ENCODE measurements at places on chromosomes 13 and 19. TPM values are rescaled to one million over a fixed set of nuclear protein-coding genes. Genes with fewer than 3 reads are reported as not detected.

TSKS gene
- total RNA-seq, result not detected

ECSIT gene
- 42.4 TPM for total RNA-seq

ZNF667 gene
- not detected for total RNA-seq

NANOS2 gene
- not detected for total RNA-seq

ACER1 gene
- not detected for total RNA-seq

CTXN1 gene
- total RNA-seq, result 71.2 TPM

ZNF234 gene
- 6.0 TPM for total RNA-seq

SERPINE3 gene
- not detected for total RNA-seq

SLAIN1 gene
- 2.3 TPM for total RNA-seq

C19orf85 gene
- total RNA-seq, result 0.73 TPM

FUT3 gene
- total RNA-seq, result 28.5 TPM

LILRA1 gene
- not detected for total RNA-seq

PLPPR3 gene
- 0.81 TPM for total RNA-seq

GRCh38 chr13:31011901-31012654, 79.6 kb downstream of the TEX26 start:
- DNase-seq, result peak; percentile 8

DNA sequence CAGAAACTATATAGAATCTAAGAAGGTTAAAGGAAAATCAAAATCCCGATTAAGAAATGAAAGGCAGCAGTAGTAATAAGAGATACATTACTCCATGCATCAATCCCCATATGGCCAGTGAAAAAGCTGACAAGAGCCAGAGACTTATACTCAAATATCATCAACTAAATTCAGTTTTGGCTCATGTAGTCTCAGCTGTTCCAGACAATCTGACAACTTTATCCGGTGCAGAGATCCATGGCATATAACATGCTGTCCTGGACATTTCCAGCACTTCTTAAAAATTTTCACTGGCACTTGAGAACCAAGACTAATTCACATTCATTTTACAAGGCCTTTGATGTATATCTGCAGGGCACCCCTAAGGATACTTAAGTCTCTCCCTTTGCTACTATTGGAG, 255.7 kb upstream of the KLHL1 start:
- DNase-seq, result no peak

DNA sequence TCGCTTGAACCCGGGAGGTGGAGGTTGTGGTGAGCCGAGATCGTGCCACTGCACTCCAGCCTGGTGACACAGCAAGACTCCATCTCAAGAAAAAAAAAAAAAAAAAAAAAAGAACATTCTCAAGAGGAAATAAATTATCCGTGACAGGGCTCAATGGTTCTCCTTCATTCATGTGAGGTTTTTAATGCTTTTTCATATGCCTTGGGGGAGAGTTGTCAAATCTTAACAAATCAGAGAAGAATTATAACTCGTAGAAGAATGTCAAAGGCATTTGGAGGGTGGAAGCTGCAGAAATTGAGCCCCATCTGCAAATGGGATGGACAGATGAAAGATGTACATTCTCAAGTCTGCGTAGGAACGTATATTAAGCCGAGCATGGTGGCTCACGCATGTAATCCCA, 34.9 kb upstream of the HOMER3 start:
- no peak for DNase-seq

DNA sequence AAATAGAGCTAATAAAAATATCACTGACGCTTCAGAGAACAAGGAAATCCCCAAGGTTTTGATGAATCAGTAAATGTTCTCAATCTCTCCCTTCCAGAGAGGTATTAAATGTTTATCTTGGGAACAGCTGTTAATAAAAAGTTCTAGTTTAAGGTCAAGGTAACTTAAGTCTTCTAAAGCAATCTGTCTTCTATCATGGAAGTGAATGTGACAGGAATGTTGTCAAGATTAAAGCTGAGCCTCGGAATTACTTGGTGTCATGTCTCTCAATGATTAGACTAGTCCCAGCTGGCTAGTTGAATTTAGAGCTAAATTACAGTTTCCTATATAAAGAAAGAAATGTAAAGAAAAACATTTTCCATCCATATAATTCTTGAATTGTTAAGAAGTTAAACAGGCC, 23.4 kb downstream of the ESD start:
- no peak for DNase-seq

DNA sequence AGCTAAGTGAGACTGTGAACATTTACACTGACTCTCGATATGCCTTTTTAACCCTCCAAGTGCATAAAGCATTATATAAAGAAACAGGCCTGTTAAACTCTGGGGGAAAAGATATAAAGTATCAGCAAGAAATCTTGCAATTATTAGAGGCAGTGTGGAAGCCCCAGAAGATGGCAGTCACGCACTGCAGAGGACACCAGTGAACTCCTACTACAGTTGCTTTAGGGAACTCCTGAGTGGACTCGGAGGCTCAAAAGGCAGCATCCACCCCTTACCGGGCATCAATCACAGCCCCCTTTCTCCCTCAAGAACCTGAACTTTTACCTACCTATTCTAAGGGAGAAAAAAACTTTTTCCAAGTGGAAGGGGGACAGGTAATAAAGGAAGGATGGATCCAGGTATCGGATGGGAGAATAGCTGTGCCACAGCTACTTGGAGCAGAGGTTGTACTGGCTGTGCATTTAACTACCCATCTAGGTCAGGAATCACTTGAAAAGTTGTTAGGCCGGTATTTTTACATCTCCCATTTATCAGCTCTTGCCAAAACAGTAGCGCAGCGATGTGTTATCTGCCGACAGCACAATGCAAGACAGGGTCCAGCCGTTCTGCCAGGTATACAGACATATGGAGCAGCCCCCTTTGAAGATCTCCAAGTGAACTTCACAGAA, 80.1 kb downstream of the ZNF486 start:
- DNase-seq, result peak; percentile 2

DNA sequence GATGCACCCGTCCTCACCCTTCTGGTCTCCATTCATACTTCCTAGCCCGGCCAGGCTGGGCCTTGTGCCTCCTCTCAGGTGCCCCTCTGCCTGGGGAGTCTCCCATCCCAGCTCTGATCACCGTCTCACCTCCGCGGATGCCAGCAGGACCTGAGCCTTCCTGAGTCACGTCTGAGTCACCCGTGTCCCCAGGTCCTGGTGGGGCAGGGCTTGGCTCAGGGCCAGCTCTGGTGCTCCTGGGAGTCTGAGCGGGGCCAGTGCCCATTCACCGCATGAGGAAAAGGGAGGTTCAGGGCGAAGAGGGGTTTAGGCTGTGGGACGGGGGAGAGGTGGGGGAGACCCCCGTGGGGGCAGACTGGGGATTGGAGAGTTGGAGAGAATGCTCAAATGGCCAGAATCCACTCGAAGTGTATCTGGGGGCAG, 593 bp downstream of the ATP8B3 start:
- peak; percentile 85 for DNase-seq

GRCh38 chr13:20177049-20177831, 15.5 kb downstream of the GJB2 start:
- no peak for DNase-seq

- DNase-seq, result no peak
Observed at GRCh38 chr19:58117841-58118575, 20.0 kb upstream of the ZSCAN18 start.

- no peak for DNase-seq
Observed at GRCh38 chr13:45482571-45483173, 17.9 kb downstream of the COG3 start.

GRCh38 chr19:57812226-57812625, 2.5 kb downstream of the ZNF552 start:
- no peak for DNase-seq

DNA sequence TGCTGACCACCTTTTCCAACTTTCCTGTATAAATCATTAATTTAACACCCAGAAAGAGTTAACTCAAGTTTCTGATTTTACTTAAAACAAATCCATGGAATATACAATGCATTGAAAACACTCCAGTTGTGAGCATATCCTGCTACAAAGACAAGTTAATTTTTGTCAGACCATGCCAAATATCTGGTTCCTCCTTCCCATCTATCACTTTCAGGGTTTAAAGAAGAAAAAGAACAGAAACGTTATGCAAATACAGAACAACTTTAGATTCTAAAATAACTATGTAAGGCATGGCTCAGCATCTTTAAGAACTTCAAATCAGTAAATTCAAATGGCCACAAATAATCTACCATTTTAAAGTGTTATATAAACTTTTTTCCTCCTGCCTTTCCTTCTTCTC, 14.9 kb downstream of the MRPS31 start:
- no peak for DNase-seq

DNA sequence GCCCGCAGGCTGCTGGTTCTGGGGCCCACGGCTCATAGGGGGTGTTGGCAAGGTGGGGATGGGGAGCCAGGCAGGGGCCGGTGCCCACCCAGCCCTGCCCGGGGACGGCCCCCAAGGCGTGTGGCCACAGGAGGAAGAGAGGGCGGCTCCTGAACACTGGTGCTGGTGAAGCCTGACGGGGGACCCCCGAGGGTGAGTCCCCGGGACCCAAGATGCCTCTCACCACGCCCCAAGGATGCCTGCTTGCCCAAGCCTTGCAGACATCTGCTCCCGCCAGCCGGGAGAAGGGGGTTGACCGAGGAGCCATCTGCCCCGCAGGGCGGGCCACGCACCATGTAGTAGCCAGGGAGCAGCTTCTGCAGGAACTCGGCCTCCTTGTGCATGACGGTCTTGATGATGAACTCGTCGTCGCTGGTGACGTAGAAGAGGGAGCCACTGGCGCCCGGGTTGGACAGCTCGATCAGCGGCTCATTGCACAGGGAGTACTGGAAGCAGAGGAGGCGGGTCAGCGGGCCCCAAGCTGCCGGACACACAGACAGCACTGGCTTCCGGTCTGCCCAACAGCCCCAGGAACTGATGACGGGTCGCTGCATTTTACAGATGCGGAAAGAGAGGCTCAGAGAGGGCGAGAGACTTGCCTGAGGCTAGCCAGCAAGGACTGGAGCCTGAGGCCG, 29.6 kb upstream of the CACTIN start:
- no peak for DNase-seq

DNA sequence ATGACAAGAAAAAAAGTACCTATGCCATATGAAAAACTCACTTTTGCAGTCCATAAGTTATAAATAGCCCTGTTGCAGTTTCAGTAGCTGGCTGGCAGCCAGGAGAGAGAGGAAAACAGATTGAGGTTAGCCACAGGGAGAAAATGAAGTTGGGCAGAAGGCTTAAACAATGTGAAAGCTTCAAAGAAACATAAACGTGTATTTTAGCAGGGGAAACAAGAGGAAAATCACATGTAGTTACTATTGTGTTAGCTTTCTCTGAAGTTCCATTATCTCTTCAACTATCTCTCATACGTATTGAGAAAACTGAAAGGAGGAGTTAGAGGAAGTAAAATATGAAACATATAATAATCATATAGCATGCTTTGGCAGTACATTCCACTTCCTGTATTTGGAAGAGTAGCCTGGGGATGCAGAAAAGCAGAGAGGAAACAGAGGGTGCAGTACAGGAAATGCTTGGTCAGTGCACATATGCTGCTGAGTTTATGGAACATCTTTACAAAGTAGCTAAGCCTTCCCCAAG, 1551.1 kb downstream of the EFNB2 start:
- no peak for DNase-seq

- DNase-seq, result no peak
Observed at GRCh38 chr13:113732176-113732960, 26.7 kb upstream of the TMEM255B start.

DNA sequence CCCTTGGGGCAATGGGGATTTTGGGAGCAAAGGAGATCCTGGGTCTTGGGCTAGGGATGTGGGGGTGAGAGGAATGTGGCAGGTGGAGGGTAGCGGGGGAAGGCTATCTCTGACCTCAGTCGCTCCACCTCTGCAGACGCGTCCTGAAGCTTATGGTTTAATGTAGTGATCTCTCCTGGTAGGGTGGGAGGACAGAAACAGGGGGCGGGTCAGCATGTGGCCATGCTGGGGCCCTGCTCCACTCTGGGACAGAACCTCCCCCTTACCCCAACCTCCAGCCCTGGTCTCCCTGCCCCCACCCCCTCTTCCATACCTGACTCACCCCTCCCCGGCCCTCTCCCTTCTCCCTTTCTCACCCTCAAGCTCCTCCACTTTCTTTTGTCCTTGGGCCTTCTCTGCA, 1.4 kb downstream of the BST2 start:
- no peak for DNase-seq

DNA sequence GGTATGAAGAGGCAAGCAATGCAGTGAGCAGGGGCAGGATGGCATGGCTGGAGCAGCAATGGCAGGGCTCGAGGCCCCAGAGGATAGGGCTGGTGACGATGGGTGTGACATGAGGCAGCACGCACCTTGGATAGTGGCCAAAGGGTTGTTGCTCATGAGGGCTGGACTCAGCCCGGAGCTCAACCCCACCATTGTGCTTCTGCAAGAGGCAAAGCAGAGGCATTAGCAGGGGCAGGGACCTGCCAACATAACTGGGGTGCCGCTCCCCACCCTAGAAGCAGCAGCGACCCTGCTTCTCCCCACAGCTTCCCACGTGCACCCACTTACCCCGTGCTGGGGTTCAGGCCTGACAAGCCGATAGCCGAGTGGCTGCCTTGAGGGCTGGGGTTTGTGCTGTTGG, 15.8 kb downstream of the ZNF574 start:
- peak; percentile 37 for DNase-seq

- no peak for DNase-seq
Observed at GRCh38 chr13:25872481-25873241, 179.2 kb downstream of the SHISA2 start.

DNA sequence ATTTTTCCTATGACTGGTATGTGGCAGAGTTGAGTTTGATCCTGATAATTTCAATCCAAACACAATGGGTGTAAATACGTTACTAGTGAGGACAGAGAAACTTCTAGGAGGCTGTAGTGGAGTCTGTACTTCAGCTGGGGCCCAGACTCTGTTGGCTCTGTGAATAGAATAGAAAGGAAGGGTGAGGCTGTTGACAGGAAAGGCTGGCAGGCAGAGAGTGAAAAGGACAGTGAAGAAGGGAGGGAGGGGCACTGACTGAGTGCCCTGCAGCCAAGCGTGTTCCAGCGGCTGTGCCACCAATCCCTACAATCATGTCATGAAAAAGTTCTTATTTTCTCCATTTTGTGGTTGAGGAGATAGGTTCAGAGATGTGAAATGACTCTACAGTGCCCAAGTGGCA, 80.5 kb downstream of the MBNL2 start:
- no peak for DNase-seq

GRCh38 chr13:109331898-109332297, 454.5 kb downstream of the IRS2 start:
- DNase-seq, result no peak

DNA sequence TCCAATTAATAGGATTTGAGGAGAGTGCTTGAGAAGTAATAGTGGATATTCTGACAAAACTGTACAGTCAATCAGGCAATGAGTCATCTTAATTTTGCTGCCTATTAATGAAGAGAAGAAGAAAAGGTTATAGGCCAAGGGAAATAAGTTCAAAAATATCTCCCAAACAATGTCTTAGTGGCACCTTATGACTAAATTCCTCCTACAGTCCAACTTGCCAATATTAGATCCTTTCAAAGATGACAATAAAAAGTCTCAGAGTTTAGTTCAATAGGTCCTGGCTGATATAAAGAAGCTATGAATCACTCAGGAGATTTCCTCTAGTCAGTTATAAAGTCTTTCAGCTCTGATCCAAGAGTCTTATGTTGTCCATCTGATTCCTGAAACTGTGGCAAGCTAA, 27.9 kb downstream of the UGGT2 start:
- DNase-seq, result no peak

DNA sequence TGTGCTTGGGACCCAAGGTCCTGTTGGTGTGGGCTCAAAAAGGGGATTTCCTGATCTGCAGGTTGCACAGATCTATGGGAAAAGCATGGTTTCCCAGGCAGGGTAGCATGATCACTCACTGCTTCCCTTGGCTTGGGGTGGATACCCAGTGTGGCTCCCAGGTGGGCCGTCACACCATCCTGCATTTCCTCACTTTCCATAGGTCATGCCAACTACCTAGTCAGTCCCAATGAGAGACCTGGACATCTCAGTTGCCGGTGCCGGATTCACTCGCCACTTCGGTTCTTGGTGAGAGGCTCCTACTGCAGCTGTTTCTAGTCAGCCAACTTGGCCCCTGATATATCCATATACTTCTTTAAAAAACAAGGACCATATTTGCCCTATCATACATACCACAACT, 503.0 kb downstream of the PCDH17 start:
- DNase-seq, result no peak
